ENCODE measurements at places on chromosomes 5 and 9. TPM values are rescaled to one million over a fixed set of nuclear protein-coding genes. Genes with fewer than 3 reads are reported as not detected.

GRCh38 chr5:43461066-43461465 lies 22.6 kb downstream of the TMEM267 start:
- no peak for DNase-seq

- no peak for DNase-seq
Measured at GRCh38 chr9:14373706-14374105, 59.8 kb upstream of the NFIB start.

DNA sequence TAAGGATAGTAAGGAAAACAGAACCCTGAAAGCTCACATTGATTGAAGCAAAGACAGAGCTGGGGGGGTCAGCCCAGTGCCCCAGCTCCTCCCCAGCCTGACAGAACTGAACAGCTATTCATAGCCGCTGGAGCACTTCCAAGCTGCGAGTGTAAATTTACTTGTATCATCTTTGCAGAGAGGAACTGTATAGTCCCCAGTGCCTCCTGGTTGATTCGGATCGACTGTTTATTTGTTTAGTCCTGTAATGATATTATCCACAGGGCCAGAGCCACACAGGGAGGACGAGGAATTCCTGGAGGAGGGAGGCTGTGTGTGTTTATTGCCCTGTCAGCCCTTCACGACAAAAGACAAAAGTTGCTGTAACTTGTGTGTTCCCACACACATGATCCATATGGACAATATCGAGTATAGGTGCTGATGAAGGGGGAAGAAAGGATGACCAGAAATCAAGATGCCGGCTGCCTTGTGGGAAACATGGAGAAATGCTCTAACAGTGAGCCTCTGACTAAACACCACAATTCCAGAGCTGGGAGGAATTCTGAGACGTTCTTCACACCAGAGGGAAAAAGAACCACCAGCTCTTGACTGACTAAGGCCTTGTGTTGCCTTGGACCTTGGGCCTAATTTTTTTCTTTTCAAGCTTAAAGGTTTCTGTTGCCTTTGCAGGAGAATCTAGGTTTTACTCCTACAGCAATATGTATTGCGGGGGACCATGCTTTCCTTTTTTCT lies 31.1 kb downstream of the FOXD1 start:
- no peak for DNase-seq

GRCh38 chr9:28332648-28333047 lies 759.4 kb upstream of the C9orf72 start:
- DNase-seq = no peak

GRCh38 chr9:7117676-7118561 lies 360.1 kb downstream of the KDM4C start:
- DNase-seq = no peak

- no peak for DNase-seq
Measured at GRCh38 chr5:29995154-29995553, 1198.3 kb upstream of the CDH6 start.

DNA sequence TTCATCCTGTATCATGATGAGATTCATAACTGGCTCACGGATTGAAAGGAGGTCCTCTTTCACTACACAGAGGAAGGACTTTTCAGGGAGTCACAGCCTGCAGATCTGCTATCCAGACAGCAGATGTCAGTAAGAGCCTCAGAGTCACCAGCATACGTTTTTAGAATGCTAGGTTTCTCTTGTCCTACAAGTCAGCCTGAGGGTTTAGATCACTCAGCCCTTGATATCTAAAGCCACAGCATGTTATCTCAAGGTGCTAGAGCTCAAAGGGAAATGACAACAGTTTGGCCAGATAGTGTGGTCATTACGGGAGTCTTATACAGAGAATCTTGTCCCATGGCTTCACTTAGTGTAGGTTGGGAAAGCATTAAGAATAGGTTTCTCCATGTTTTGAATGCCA lies 30.9 kb upstream of the SLC46A2 start:
- DNase-seq = no peak

- no peak for DNase-seq
Measured at GRCh38 chr5:114411380-114411931, 49.6 kb downstream of the KCNN2 start.

DNA sequence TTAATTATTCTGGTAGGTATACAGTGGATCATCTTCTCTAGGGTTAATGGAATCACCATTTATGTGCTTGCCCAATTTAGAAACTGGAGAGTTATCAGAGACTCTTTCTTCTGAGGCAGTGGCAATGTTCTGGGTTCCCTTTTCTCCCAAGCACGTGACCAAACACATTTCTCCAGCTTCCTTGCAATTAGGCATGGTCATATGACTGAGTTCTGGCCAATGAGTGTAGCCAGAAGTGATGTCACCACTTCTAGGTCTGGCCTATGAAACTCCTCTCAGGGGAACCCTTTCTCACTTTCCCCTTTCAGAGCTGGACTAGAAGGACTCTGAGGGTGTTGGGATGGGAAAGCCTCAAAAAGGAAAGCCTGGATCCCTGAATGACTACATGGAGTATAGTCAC lies 172.0 kb downstream of the NSG2 start:
- no peak for DNase-seq

DNA sequence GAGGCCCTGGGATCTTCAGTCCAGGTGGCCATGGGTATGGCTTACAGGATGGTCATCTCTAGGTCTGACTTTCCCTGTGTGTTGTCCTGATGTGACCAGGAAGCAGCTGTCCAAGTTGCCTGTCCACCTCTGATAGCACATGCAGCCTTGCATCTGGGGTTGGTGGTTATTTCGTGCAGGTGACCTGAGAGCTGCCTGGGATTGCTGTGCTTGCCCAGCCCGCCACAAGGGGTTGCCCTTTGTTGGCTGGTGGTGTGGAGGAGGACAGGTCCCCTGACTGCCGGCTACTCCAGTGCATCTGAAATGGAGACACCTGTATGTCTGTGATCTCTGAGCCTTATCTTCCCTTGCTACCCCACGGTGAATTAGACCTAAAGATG lies 212.6 kb downstream of the ARHGAP26 start:
- no peak for DNase-seq

GRCh38 chr9:84385386-84386040 lies 45.0 kb upstream of the SLC28A3 start:
- no peak for DNase-seq

- no peak for DNase-seq
Measured at GRCh38 chr5:56106837-56107236, 112.1 kb upstream of the IL6ST start.

- no peak for DNase-seq
Measured at GRCh38 chr5:74257645-74258313, 382.7 kb downstream of the ENC1 start.

- no peak for DNase-seq
Measured at GRCh38 chr5:69049151-69049550, 44.7 kb upstream of the SLC30A5 start.

DNA sequence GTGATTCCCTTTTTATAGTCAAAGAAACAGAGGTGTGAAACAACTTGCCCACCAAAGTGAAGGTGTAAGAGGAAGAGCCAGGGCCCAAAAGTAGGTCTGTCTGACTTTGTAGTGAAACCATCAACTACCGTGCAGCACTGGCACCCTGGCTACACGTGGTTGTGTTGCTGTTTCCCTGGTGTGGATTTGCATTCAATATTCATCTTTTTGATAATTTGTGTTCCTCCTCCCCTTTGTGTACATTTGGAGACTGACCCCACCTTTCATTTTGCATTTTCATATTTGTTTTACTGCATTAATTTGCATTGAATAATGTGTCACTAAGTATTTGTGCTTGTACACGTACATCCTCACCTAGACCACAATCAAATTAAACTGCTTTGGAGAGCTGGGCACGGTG lies 873.8 kb upstream of the WWC1 start:
- DNase-seq = no peak

The SLC45A2 gene
- 0.48 TPM for total RNA-seq

The PLAC8L1 gene
- not detected for total RNA-seq

The PCDHA10 gene
- total RNA-seq = not detected

The SPINK14 gene
- not detected for total RNA-seq

The OR1B1 gene
- not detected for total RNA-seq

The IFNA5 gene
- total RNA-seq = not detected

The PCDHGA9 gene
- 0.65 TPM for total RNA-seq

The PLCXD3 gene
- 1.2 TPM for total RNA-seq

The PCDHGA12 gene
- total RNA-seq = 1.0 TPM

The PRDM9 gene
- total RNA-seq = 0.08 TPM

The XRCC4 gene
- total RNA-seq = 1.8 TPM

All from left lobe of liver (tissue), 2 donors.